Activated T-cell treated with anti-CD3 and anti-CD28 coated beads, Interleukin-2, amount 50 U/mL, for 24 hours (primary cell): ENCODE measurements at places on chromosomes 16 and 17.

DNA sequence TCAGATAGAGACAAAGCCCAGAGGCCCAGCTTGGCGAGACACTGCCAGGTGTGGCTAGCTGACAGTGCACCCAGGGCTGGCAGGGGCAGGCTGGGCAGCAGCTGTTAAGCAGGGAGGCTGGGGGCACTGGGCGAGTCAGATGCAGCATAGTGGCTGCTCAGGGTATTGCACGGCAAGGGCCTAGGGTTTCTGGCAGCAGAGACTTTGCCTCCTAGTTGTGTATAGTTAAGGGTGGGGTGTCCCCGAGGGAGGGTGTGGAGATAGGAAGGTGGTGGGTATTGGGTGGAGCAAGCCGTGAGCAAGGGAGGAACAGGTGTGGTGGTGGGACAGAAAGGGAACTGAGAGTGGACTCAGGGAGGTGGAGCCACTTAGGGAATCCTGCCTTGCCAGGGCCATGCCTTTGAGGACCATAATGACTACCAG is 66.0 kb downstream of the SMPD3 start:
- DNase-seq: no peak

- DNase-seq: no peak
These were observed 11.2 kb upstream of the HELZ start for GRCh38 chr17:67256075-67256732.

DNA sequence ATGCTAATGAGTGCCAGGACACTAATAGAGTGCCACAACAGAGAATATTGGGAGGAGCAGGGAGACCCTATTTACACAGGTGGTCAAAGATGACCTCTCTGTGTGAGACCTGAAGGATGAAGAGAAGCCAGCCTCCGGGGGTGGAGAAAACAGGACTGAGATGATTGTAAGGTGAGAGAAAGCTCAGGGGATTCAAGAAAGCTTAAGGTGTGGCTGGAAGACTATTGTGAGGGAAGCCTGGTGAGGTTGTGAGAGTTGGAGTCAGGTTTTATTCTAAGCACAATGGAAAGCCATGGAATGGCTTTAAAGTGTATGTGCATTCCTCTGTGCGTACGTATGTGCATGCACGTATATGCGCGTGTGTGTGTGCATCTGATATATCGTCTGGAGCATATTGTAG is 10.4 kb upstream of the MARCHF10 start:
- DNase-seq: no peak

GRCh38 chr16:30697264-30698138 is 1.5 kb upstream of the SRCAP start:
- no peak for DNase-seq

GRCh38 chr17:43396491-43397060 is 2.2 kb upstream of the ARL4D start:
- no peak for DNase-seq

DNA sequence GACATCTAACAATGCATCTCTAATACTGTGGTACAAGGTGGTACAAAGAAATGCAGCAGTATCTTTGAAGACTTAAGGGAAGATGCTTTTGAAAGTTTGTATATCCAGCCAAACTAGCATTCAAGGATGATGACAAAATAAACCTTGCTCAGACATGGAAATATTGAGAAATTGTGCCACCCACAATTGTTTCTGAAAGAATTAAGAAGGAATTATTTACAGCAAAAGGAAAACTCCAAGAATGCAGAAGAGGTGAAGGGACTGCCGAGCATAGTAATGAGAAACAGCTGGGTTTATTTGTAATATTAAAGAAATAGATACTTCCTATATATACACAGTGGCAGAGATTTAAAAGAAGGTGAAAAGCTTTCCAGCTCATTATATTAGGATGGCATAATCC is 29.5 kb downstream of the PMFBP1 start:
- no peak for DNase-seq

GRCh38 chr16:86212706-86213436 is 297.5 kb upstream of the FOXF1 start:
- DNase-seq: no peak
